ENCODE measurements at places on chromosomes 4 and X.

- no peak for DNase-seq
These were observed 50.2 kb downstream of the CPZ start for GRCh38 chr4:8642651-8643321.

GRCh38 chr4:42104521-42104920 is 47.9 kb downstream of the BEND4 start:
- no peak for DNase-seq

DNA sequence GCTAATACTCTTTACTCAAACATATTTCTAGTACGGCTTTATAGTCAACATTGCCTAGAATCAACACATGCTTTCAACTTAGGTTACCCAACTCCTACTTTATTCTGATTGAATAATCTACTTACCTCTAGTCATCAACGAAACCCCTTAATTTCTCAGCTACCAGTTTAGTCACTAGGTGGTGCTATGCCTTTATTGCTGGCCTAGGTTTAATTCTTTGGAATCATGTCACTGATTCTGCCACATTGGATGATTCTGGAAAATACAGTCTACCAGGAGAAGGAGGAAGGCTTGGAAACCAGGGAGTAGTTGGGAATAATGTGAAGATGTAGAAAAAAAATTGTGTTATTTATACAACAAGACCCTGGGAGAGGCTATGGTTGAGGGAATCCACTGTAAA is 167.7 kb downstream of the DCAF12L2 start:
- DNase-seq, result no peak

- DNase-seq, result no peak
These were observed 3.2 kb downstream of the MMRN1 start for GRCh38 chr4:89897867-89898266.

- DNase-seq, result no peak
These were observed 23.9 kb upstream of the APLN start for GRCh38 chrX:129678614-129679195.

Data from activated CD8-positive, alpha-beta memory T cell treated with anti-CD3 and anti-CD28 coated beads for 4 hours (primary cell).